ENCODE measurements at places on chromosomes 4 and X. TPM values are rescaled to one million over a fixed set of nuclear protein-coding genes. Genes with fewer than 3 reads are reported as not detected.

GRCh38 chr4:147509386-147509785 is 28.5 kb downstream of the EDNRA start:
- DNase-seq: no peak

DNA sequence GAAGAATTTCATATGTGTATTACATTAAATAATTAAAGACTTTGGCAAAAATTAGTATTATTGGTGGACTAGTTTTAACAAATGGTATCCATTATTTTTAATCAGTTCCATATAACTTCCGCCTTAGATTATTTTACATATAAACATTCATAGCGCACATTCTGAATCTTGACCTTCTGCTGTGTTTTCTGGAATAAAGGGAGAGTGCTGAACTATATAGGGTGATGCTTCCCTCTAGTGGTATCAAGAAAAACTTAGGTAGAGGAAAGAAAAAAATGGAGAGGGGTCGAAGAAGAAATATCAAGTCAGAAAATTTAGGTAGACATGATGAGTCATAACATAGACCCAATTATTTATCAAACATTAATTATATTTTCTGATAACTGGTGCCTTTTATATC is 155.6 kb upstream of the PACRGL start:
- peak; percentile 46 for DNase-seq

GRCh38 chr4:70718811-70719604 is 2.8 kb upstream of the RUFY3 start:
- DNase-seq: no peak

Gene RTL5
- not detected for total RNA-seq

GRCh38 chrX:44828008-44828605 is 15.7 kb upstream of the DUSP21 start:
- DNase-seq: peak; percentile 80

DNA sequence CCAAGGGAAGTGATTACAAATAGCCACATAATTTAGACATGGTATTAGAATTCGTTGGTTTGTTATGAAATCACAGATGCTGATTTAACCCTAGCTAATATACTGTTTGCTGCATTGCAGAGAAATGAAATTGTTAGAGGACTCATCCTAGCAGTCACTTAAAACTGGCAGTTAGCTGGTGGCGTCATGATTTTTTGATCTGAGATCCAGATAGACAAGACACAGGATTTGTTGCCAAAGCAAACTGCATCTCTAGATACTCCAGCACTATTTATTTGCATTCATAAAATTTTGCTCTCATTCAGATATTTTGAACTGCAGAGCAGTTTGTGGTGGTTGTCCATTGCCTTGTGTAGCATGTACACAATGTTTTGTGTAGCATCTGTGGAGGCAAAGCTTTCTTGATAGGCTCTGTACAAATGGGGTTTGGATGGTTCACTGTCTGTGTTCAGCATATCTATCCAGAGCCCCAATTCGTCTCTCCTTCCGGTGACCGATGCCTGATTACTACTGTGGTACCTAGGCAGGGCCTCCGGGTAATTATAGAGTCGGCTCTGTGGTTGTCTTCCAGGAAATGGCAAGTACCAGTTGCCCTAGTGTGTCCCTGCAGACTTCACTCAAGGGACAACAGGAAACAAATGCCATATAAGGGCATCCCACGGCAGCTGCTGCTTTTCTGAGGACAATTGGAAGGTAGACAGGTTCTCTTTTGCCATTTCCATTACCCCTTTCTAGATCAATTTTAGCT is 30.1 kb upstream of the SPARCL1 start:
- no peak for DNase-seq

- DNase-seq: no peak
These were observed 261.0 kb upstream of the NDST3 start for GRCh38 chr4:117773064-117773936.

DNA sequence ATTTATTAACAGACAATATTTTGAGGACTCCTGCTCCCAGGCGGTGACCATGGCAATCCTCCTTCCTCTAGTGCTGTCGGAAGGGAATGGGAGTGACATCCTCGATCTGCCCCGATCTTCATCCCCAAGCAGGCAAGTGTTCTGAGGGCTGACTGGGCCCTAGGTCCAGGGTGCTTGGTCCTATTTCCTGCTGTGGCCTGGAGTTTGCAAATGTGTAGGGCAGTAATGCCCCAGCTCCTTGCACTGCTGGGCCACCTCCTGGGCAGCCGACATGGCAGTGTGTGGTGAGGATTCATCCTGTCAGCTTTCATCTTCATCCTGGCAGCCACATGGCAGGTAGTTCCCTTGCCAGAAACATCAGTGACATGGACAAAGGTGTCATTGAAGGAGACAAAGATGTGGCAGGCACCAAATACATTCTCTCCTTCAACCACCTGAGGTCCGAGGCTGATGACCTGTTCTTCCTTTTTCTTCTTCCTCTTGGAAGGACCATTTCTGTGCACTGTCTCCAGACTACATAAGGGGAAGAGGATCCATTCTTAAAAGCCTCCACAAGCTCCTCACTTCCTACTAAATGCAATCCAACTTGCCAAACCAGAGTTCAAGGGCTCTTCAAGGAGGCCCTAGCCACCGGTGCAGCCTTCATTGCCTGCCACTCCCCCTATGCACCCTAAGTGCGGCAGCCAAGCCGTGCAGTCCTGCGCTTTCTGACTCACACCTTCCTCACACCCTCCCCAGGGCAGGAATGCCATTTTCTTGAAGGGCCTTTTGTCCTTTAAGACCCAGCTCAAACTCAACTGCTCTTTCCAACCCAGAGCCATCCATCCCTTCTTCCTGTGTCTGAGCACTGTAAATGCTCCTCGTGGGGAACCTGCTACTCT is 65.7 kb downstream of the TMEM154 start:
- peak; percentile 43 for DNase-seq
